CD4-positive, alpha-beta T cell (primary cell): ENCODE measurements at places on chromosomes 2 and 18.

DNA sequence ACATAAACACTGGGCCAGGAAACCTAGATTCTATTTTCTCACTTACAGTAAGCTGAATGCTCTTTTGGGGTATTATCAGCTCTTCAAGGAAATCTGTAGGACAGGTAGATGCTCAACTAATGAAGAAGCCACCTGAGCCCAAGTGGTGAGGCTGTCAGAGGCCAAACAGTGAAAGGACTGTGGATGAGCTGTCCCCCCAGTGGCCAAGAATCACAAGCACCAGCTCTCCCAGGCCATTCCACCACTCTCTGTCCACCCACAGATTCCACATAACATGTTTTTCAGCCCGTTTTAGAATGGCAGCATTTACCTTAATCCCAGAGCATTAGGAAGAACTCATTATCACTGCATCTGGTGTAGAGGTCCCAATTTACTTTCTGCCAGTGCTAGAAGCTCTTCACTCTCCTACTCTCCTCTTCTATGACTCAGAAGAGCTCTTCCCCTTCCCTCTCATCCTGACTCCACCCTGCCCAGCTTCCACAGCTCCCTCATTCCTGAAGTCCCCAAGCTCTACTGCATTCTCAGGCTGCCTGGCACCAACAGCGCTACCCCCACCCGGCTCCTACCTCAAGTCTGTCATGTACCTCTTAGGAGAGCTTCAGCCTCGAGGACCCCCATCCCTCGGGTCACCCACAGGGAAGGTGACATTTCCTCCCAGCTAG is 43.8 kb upstream of the GORASP2 start:
- DNase-seq, result no peak

DNA sequence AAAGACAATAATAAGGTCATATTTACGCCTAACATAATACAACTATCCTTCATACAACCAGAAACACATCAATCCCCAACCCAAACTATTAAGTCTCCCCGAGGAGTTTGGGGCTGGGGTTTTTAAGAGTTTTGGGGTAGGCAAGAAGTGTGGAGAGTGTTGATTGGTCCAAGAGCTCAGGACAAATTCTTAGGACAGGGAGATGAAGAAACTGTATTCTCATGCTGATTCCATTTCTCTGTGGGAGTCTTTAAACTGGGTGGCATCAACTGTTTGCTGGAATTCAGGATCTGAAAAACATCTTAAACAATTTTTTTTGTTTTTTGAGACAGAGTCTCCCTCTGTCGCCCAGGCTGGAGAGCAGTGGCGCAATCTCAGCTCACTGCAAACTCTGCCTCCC is 25.6 kb upstream of the MTA3 start:
- DNase-seq, result no peak

DNA sequence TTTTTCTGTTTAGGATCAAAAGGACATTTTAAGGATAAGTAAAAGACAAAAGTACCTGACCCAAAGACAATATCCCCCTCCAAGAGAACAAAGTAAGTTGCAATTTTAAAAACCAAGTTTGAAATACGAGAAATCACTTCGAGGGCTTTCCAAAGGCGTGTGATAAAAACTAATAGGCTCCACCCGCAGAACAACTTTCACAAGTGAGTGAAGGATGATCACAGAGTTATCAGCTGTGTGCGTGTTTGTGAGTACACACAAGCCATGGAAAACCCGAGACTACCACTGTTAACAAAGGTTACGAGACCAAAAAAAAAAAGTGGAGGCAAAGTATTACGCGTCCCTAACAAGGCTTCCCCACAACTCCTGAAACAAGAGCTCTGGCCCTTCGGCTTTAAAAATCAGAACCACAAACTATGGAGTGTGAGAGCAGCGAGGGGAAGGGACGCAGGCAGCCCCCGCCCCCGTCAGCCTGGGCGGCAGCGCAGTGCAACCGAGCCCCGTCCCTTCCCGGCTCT is 719 bp downstream of the SMAD2 start:
- DNase-seq, result no peak

- DNase-seq, result no peak
These were observed 1.0 kb upstream of the STRN start for GRCh38 chr2:36967236-36967876.

DNA sequence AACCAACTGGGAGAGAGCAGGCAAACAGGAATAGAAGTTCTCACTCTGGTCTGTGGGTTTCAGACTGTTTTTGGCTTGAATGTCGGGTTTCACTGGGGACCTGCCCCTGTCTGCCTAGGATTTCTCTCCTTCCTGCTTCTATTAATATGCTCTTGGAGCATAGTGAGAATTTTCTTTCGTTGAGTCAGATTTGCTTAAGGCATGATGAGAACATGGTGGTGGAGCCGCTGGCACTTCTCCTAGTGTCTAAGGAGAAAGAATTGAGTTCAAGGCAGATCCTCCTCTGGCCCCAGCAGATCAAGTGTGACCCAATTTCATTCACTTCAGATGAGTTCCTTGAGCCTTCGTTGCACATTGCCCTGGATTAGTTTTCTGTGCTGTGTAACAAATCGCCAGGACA is 103.9 kb upstream of the HS6ST1 start:
- DNase-seq, result no peak

DNA sequence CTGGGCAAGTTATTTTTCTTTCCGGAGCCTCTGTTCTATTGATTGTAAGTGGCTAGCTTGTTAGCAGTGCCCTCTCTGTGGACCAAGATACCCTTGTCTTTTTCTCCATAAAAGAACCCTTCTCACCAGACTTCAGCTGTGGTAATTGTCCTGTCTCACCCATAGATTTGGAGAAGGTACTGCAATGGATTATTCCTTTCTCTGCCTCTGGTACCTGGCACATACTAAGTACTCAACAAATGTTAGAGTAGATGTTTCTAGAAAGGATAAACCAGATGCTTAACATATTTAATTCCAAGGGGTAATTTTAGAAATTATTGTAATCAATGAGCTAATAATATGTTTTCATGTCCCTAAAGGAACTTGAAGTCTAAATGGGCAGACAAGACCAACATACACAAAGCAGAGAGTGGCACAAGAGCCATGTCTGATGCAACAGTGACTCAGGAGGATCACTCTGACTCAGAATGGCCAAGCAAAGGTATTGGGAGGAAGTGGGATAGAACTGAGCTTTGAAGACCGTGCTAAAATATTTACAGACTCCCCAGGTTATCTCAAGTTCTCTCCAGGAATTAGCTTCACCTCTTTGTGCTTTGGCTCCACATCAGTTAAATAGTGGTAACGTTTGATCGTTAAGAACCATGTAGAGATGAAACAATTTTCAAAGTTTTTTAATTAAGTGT is 129.7 kb upstream of the OSR1 start:
- no peak for DNase-seq

- DNase-seq, result no peak
These were observed 48.2 kb upstream of the PPM1B start for GRCh38 chr2:44120428-44120827.

DNA sequence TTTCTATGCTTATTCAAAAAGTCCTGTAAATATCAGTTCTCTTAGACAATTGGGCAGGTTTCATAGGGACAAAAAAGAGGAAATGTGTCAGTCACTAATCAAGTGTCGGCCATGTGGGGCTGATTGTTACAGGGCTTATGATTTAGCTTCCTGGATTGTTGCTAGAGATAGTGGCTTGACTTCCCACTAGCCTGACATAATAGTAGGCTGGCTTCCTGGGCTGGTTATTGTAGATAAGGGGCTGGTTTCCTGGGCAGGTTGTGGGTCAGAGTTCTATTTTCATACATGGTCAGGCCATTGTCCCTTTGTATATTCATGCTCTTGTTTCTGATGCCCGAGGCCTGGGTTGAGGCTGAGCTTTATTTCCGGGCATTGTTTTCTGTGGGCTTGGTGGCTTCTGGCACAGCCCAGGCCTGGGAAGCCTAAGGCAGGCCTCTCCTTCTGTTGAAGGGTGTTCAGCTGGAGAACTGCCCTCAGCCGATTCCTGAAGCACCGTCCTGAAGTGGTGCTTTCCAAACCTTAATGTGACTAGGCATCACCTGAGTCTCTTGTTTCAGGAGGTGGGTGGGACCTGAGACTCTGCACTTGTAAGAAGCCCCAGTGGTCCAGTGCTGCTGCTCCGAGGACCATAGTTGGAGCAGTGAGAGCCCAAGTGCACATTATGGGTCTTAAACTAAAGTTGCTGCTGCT is 37.0 kb downstream of the CD8B2 start:
- DNase-seq, result no peak

GRCh38 chr18:6773777-6774176 is 44.3 kb downstream of the ARHGAP28 start:
- no peak for DNase-seq

DNA sequence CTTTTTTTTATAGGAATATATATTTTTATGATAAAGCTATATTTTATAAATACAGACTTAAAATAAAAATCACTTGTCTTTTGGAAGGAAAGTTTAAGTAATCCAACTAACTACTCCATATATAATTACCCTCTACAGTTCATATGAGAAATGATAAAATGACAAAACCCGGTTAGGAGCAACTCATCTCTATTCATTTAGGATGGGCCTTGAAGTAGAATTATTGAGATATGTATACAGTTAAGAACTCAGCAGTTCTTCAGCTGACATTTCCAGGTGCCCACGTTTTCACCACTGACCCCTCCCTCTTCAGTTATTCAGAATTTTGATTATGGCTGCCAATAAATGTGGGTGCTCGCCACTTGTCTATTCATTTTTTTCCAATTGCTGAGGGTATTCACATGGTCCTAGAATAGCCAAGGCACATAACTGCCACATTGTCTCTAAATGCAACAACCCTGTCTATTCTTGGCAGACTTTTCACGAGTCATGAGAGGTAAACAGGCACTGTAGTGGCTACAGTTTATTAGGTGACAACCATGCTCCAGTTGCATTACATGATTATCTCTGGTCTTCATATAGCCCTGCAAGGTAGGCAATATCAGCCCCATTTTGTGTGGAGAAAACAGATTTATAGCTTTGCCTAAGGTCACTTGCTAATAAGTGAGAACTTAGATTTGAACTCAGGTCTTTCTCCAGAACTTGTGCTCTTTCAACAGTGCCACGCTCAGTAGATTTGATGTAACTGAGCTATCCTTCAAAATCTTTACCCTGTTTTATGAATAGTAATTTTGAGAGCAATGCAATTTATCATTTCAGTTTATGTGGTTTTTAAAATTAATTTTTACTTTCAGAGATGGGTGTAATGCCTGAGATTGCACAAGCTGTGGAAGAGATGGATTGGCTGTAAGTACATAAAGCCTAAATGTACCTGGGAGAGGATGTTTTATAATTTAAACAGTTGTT is 2.9 kb downstream of the DDX1 start:
- no peak for DNase-seq

DNA sequence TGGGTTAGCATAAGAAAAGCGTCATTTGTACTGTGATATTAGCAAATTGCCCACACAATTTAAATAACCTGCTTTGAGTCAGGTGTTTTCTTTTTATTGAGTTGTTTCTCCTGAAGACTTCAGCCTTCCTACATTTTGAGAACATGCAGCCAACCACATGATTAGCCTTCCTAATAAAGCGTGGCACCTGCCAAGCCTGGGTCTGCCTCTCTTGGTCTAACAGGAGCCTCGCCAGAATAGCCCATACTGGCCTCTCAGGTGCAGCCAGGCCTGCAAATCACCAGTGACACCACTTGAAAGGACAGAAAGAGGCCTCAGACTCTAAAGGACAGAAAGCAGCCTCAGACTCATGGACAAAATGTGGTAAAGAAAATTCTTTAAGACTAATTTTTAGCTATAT is 653.8 kb downstream of the BCL11A start:
- DNase-seq, result no peak
